ENCODE measurements at places on chromosomes 13 and 19.

DNA sequence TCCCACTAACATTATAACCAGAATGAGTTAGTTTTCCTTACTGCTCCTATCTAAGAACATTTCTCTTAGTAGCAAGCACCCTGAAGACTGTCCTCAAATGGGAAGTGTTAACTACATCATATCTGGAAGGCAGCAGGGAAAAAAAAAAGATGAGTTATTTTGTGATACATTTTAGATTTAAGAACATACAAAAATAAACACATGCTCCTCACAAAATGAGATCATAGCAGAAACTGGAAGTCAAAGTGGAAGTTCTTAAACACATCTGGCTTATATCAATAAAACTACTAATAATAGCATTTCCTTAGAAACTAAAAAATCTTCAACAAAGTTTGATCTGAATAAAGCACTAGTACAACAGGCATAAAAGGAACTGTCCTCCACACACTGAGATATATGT, 70.4 kb downstream of the SLITRK6 start:
- no peak for DNase-seq

GRCh38 chr19:47660435-47660832, 51.5 kb downstream of the BICRA start:
- no peak for DNase-seq

GRCh38 chr13:111488486-111489132, 168.2 kb downstream of the TEX29 start:
- DNase-seq, result no peak

- DNase-seq, result no peak
Observed at GRCh38 chr13:102510072-102510471, 86.7 kb upstream of the TPP2 start.

DNA sequence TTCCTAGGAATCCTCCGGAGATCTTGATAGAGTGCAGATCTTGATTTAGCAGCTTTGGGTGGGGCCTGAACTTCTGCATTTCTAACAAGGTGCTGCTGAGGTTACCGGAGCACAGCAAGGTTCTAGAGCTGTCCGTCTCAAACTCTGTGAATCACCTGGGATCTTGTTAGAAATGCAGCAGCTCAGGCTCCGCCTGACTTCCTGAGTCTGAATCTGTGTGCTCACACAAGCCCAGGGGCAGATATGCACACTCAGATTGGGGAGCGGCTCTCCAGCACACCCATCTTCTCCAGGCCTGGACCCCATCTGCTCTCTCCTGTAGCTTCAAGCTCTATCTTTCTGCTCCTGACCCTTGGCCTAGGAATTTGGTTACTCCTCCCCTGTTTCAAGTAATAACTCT, 3.5 kb upstream of the TEX26 start:
- no peak for DNase-seq

DNA sequence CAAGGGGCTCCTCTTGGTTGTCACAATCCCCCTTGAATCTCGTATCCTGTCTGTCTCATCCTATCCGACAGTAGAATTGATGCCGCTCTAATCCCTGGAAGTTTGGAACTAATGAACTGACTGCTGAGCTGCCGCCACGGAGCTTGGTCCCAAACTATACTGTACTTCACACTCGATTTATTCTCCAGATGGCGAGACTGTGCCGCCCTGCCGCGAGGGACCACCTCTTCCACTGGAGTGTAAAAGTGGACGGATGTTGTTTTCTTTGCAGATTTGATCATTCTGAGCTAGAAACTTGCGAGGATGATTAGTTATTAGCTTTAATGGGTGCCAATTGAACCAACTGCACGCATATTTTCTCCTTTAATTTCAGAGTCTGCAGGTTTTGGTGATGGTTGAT, 117.2 kb downstream of the ZIC5 start:
- DNase-seq, result no peak

DNA sequence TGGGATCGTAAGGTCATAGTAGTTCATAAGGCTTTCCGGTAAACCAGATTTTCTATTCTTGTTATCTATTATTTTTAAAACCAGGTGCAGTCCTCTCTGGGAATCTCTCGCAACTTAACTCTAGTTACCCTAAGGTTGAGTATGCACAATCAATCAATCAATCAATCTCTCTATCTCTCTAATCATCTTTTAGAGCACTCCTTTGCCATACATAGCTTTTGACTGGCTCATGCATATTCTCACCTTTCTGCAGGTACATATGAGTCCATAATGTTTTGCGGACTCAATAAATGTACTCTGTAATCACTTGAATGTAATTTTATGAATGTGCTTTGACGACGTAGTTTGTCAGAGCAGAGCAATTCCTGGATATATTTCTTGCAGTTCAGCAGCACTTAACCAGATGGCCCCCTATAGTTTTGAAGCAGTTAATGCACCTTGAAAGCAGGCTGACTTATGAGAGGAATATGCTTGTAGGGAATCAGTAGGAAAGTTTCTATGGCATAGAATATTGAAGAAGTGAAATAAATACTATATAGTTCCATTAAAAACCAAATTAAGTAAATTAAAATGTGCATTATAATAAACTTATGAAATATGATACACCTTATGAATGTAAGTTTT, 524.7 kb downstream of the GPC5 start:
- DNase-seq, result no peak

DNA sequence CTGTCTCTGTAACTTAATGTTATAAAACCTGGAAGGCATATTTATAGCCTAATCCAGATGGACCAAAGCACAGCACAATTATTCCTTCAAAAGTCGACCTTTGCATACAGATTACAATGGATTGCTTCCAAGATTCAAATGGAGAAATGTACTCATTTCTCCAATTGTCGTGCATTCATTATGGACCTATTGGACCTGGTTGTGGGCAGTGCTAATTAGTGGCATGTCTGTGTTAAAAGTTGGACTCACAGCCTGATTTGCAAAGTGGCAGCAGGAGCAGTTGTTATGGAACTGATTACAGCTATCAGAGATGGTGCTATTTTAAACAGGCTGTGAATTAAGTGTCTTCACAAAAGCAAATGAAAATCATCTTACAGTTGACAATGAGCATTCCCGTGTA, 1529.3 kb upstream of the SLC10A2 start:
- DNase-seq, result no peak

DNA sequence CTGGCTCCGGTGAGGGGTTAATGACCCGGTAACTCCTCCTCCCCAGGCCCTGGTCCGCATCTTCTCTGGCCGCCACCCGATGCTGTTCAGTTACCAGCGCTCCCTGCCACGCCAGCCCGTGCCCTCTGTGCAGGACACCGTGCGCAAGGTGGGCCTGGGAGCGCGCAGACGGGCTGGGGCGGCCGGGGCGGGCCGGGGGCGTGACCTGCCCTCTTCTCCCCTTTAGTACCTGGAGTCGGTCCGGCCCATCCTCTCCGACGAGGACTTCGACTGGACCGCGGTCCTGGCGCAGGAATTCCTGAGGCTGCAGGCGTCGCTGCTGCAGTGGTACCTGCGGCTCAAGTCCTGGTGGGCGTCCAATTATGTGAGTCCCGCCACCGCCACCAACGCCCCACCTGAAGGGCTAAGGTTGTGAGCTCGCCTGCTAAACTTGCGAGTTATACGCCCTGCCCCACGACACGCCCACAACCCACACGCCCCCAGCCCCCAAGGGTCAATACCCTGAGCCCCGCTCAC, 10.4 kb downstream of the CPT1C start:
- no peak for DNase-seq
